ENCODE measurements at places on chromosomes 4 and X.

DNA sequence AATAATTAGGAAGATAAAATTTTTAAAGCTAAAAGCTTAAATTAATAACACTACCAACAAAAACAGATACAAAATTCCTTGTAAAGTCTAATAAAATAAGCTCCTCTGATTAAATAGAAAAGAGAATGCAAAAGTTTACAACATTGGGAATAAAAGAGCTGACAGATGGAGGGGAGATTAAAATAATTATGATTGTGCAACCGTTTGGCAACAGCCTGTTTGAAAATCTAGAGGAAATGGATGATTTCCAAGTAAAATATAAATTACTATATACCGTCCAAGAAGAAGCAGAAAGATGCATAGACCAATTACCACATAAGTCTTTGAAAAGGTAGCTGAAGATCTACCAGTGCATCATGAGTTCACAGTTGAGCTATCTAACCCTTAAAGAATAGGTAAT is 46.4 kb upstream of the VBP1 start:
- DNase-seq: no peak

DNA sequence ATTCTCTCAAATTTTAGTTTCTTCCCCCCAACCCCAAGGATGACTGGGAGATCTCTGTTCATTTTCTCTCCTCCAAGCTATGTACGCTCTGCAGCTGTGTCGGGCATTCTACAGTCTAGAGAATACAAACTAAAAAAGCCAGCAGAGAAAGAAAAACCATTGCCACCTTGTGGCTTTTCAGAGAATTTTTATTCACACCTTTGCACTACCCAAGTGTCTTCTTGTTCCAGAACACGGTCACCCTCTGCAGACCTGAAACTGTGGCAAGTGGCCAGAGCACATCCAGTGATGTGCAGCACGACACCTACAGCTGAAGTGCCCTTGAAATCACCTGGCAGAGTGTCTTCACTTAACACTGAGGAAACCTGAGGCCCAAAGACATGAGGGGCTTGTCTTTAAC is 68.6 kb downstream of the CHST7 start:
- DNase-seq: no peak

DNA sequence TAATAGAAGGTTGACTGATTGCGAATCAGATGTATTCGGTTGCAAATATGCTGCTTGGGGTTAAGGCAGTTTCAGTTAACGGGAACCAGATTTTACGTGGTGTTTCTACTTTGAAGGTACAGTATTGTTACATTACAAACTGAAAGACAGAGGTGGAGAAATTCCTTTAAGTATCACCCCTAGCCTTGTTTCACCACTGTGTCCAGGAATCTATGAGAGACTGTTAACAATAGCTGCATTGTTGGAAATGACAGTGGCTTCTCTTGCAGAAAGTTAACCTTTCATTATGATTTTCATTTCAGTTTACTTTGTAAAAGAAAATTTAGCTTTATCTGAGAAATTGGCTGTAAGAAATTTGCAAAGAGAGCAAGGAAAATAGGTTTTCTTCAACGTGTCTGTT is 2.6 kb downstream of the CDKL5 start:
- DNase-seq: no peak

DNA sequence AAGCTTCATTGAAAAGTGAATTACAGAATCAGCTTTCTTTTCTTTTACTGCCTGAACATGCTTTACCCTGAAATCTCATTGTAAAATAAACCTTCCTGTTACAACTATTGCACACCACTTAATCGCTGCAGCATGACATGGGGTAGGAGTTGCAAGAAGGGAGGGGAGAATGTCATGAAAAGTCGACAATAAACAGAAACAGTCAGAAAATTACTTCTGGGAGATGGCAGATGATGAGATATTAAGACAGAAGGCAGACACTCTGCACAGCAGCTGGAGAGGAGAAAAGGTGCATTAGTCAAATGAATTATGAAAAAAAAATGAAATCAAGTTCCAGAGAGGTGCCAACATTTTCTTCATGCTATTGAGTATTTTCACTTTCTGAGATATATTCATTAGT is 287.7 kb downstream of the PCDH7 start:
- no peak for DNase-seq

DNA sequence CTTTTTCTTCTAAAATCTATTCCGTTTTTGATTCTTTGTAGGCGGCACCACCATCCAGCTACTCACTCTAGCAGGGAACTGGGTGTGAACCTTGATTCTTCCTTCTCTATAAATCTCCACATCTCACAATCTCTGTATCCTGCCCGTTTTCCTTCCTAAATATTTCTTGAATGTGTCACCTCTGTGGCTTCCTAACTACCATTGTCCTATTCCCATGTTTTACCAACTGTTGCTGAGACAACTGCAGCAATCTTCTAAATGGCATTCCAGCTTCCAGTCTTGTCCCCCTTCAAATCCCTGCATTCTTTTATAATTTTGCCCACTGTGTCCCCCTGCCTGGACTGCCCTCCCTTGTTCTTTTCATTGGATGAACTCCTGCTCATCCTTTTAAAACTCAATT is 641.3 kb downstream of the RPA4 start:
- DNase-seq: no peak

- DNase-seq: no peak
Measured at GRCh38 chrX:118574666-118575065, 79.1 kb downstream of the DOCK11 start.

DNA sequence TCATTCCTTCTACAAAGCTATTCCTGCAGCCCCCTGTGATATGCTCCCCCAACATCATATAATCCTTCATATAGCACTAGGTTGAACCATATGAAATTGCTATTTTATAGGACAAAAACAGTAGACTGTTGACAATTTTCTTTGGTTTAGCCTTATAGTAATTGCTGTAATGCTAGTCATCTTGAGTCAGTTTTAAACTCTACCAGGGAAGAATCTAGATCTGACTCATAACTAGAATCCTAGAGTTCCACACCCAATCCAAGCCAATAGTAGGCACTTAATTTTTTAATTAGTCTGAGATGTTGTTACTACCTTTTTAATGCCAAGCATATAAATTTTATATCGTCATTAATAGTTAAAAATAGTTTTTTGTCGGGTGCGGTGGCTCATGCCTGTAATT is 136.8 kb downstream of the CHRNA9 start:
- DNase-seq: no peak

GRCh38 chr4:187480146-187481145 is 515.1 kb upstream of the ZFP42 start:
- DNase-seq: no peak

DNA sequence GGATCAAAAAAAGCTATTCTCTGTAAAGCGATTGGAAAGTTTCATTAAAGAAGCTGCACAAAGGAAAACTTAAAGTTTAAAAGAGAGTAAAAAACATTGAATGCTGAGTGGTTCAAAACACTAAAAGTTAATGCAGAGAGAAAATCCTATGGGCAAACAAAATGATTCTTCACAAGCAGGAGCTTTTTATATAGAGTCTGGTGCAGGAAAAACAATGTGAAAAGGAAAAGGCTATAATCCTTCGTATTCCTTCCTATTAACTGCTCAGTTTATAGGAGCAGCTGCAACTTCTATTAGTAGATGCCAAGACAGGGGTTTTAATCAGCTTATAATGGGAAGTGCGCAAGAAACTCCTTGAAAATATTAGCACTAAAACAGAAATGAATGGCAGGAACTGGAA is 100.7 kb downstream of the PDGFC start:
- DNase-seq: no peak

DNA sequence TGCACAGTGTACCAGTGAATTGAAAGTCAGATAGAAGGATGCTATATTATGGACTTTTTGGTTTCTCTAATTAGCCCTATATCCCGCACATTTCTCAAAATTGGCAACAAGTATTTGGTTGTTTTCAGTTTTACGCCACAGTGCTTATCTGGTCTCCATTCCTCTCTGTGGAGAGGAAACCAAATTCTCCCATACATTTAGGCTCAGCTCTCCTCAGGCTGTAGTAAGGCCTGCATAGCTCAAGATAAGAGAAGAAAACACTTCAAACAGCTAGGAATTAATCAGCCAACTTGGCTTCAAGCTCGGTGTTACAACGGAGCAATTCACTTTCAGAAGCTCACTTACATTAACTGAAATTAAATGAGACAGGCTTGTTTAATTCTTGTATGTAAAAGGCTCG is 263.2 kb downstream of the PDHA2 start:
- DNase-seq: no peak

GRCh38 chr4:40563401-40563800 is 66.3 kb downstream of the RBM47 start:
- no peak for DNase-seq

DNA sequence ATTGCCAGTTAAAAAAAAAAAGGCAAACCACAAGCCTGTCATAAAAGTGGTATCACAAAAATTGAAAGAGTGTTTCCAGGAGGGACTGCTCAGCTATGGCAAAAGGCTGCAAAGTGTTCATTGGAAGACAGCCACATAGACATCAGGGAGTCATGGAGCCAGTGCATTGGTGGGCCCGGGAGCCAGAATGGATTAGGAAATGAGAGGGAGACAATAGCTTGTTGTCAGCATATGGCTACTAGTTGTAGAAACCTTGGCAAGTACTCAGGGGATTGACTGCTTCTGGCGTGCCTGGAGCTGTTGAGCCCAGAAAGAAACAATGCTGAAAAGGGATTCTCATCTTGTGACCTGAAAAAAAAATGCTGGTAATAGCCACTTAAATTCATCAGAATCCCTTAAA is 5.0 kb downstream of the GAR1 start:
- DNase-seq: no peak

DNA sequence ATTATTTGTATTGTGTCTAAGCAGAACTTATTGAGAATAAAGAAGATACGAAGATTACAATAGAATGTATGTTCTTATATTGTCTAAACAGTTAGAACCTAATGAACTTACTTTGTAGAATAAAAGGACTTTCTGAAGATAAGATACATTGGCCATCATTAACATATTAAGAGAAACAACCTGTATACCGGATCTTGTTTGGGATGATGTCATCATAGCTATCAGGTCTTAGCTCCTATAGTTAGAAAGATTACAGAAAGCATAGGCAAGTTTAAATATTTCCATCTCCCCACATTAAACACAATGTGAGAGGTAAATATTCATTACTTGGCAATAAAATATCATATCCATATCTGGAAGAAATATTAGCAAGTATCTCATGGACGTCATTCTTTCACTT is 282.3 kb downstream of the PACRGL start:
- no peak for DNase-seq

DNA sequence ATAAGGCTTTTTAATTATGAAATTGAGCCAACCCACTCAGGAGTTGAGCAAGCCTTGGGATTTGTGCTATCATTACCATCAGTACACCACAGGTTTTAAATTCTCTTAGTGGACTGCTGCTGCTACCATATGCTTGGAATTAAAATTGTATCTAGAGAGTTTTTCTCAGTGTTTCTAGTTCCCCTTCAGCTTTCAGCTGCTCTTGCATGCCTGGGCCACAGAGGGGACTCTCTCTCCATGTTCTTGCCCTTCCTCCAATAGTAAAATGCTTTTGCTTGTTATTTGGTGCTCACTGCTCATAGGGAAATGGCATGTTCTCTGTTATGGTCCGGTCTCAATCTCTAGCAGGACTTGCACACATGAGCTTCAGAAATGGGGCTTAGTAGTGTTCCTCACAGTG is 101.9 kb downstream of the IGSF1 start:
- no peak for DNase-seq

GRCh38 chr4:92830771-92831170 is 527.0 kb downstream of the GRID2 start:
- DNase-seq: no peak

DNA sequence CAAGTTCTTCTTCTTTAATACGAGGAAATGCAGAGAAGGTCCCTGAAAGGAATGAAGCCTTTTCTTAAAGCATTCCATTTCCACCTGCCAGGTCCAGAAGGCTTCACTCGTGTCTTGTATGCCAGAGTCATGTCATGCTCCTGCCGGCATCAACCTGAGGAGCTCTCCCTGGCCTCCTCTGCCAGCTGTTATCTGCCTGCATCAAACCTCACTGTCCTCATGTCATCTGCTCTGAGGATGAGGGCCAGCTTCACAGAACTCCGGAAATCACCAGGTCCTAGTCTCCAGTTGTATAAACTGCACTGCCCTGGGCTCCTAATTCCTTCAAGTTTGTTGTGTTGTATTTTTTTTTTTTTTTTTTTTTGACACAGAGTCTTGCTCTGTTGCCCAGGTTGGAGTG is 20.0 kb upstream of the S100G start:
- no peak for DNase-seq

DNA sequence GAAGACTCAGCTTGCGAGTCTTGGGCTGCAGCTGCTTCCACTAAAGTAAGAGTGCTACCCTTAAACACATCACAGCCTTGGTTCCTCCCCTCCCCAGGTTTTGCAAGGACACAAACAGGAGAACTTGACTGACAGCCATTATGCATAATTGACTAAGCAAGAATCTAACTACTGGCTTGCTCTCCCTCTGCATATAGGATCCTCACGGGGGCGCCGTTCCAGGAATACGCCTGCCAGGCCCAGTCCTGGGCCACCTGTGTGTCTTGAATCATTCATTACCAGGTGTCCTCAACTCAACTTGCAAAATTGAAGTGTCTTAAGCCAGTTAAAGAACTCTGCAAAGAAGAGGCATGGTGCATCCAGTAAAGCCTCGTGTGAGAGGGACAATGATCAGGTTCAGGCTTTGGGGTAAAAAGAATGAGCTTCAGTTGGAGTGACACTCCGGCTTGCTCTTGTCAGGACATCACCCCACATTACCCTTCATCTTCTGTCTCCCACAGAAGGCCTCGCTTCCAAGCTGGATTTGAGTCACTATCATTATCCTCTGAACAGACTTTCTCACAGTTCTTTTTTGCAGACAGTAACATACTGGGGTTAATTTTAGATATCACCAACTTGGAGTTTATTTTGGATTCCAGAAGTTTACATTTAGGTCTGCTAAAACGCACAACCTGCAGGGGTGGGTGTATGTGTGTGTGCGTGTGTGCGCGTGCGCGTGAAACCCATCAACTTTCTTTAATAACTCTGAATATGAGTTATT is 273.5 kb upstream of the HS3ST1 start:
- no peak for DNase-seq

DNA sequence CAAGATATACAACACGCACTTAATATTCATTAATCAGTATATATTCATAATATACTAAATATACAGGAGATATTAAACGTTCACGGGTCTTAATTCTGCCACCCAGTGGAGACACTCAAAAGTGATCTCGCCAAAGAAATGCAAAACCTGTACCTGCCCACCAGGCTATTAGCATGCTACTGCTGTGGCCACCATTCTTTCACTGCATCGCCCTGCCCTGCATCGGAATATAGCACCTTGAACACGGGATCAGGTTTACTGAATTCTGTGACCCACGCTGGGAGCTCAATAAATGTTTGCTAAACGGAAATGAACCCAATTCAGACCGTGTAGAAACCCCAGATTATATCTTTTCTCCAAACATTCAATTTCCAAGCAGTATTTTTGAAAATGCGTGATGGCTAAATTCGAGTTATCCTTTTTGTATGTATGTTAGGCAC is 840 bp upstream of the CLCN3 start:
- DNase-seq: peak; percentile 71

DNA sequence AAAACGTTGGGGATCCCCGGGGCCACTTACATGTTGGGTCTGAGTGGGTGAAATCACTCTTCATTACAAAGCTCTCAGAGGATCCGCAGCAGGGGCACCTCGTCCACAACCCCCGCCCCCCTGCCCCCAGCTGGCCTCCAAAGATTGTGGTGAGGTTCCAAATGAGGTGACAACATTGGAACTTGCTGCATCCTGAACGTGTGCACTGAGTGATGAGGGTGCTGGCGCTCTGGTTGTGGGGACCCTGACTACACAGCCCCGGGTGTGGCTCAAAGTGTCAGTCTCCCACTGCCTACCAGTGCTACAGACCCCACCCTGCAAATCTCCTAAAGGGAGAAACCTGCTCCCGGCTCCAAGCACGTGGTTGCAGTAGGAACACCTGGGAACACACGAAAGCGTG is 111.9 kb downstream of the PHKA2 start:
- no peak for DNase-seq

All from memory B cell (primary cell).